Activated CD4-positive, alpha-beta T cell treated with anti-CD3 and anti-CD28 coated beads for 4 hours (primary cell): ENCODE measurements at places on chromosomes 4 and X.

DNA sequence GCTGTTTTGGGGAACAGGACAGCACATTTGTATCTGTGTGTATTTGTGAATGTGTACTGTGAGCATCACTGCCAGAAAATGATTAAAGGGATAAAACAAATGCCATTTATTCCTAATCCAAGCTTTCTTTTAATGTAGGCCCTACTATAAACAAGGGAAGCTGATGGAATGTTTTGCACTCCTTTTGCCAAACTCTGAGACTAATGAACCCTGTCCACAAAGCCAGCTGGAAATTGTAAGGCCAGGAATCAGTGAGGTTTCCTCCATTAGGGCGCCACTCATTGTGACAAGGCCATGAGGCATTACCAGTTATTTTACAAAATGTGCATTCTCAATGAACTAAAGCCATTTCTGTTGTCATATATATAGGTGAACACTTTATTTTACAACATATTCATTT, 163.0 kb upstream of the NAP1L5 start:
- DNase-seq = no peak

- no peak for DNase-seq
Measured at GRCh38 chr4:29375716-29376115, 1344.5 kb upstream of the PCDH7 start.

GRCh38 chrX:70444326-70444945, at the start of gene DLG3:
Gene DLG3, plus strand, starts transcription at chrX:70444835. Its CDS starts 367 bp downstream, at chrX:70445202.
- DNase-seq = no peak

GRCh38 chr4:148447681-148448080, 5.5 kb upstream of the NR3C2 start:
- peak; percentile 44 for DNase-seq

GRCh38 chr4:106953036-106953705, 82.9 kb downstream of the DKK2 start:
- DNase-seq = no peak

DNA sequence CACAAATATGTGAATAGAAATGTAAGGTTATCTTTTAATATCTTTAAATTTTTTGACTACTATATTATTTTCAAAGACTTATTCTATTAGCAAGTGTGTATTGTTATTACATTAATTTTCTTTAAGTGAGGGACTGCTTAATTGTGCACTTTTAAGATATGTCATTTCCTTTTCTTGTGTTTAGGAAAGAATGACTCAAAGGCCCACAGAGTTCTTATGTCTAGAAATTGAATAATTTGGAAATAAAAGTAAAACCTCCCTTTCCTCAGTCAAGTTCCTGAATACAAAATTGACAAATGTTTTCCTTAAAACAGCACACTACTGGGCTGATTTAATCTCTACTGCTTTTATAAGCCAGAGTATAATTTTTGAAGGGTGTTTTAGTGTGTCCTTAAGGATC, 169.7 kb downstream of the TMEM47 start:
- no peak for DNase-seq

GRCh38 chr4:10456595-10457254, 501 bp downstream of the ZNF518B start:
- DNase-seq = peak; percentile 60

GRCh38 chr4:147605499-147605898, 11.7 kb upstream of the TMEM184C start:
- DNase-seq = no peak

- no peak for DNase-seq
Measured at GRCh38 chr4:71692963-71693362, 90.9 kb downstream of the GC start.

GRCh38 chrX:133183806-133184205, 34.3 kb downstream of the TFDP3 start:
- DNase-seq = no peak

- no peak for DNase-seq
Measured at GRCh38 chrX:125507119-125507518, 187.4 kb downstream of the TEX13C start.

- no peak for DNase-seq
Measured at GRCh38 chr4:163673848-163674697, 179.6 kb downstream of the TMA16 start.

DNA sequence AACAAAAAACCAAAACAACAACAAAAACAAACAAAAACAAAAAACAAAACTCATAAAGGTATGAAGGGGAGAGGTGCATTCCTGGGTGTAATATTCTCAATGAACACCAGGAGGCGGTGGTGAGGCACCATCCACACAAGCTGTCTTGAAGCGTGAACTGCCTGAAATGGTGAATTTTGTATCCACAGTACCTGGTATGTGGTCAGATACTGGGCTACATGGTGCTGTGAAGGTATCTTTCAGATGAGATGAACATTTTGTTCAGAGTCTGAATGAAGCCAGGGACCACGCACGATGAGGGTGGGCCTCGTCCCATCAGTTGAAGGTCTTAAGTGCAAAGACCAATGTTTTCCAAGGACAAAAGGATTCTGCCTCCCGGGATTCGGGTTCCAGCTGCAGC, 58.5 kb downstream of the ASMT start:
- DNase-seq = peak; percentile 30

- DNase-seq = no peak
Measured at GRCh38 chr4:38415682-38416081, 248.3 kb upstream of the KLF3 start.

DNA sequence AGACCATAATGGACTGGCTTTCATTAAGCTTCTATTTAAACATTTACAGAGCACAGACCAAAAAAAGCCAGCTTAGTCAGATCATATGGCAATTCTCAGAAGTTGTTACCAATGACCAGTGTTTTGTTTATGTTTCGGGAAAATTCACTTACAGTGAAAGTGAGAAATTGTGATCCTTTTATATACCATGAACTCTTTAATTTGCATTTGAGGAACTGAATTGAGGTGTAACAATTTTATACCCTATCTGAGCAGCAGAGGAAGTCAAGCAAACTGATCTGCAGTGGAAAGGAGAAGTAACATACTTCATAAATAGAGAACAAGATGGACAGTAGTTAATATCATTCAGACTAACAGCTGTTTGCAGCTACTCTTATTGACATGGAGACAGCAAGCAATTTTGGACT, 97.1 kb downstream of the TMA16 start:
- DNase-seq = no peak

DNA sequence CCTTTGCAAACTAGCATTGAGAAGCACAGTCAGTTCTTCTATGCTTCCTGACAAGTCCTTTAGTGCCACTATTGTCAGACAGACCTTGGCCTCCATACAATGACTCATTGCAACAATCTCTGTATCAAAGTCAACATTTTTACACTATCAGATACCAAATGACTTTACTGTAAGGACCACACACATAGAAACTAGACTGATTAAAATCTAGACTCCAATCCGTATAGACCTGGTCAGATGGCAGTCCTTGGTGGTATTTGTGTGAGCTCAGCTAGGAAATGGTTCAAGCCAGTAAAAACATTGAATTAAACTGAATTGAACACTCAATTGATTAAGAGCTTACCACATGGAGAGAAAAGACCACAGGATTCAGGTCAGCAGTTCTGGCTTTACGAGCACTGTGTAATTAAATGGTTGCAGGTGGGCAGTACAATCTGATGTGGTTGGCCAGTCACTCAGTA, 549.8 kb upstream of the LCORL start:
- DNase-seq = no peak

DNA sequence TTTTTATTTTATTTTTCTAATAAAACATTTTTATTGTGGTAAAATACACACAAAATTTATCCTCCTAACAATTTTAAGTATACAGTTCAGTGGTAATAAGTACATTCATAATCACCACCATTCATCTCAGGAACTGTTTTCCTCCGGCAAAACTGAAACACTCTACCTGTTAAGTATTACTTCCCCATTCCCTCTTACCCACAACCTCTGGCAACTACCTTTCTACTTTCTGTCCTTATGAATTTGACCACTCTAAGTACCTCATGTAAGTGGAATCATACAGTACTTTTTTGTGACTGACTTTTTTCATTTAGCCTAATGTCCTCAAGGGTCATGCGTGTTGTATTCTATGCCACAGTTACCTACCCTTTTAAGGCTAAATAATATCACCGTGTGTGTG, 21.1 kb upstream of the HSFX4 start:
- DNase-seq = no peak

- no peak for DNase-seq
Measured at GRCh38 chr4:168453146-168453545, 27.1 kb downstream of the DDX60L start.

GRCh38 chr4:121980643-121981042, 28.8 kb upstream of the TRPC3 start:
- no peak for DNase-seq

GRCh38 chrX:47587091-47587891, 5.1 kb downstream of the TIMP1 start:
- DNase-seq = no peak

GRCh38 chr4:151561551-151562256, 152.7 kb downstream of the FHIP1A start:
- no peak for DNase-seq

DNA sequence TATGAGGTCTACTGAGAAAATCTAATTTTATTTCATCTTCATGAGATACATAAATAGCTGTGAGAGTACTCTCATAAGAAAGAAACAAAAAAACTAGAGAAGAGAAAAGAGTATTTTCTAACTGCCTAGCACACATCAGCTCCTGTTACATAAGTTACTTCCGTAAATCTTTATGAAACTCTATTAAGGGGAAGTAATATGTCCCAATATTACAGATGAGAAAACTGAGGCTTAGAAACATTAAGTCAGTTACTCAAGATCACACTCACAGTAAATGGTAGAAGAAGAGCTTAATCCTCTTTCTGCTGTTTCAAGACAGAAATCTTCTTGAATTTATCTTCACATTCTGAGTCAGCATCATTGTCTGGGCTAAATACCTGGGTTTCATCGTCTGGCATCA, 164.1 kb downstream of the DTHD1 start:
- no peak for DNase-seq

DNA sequence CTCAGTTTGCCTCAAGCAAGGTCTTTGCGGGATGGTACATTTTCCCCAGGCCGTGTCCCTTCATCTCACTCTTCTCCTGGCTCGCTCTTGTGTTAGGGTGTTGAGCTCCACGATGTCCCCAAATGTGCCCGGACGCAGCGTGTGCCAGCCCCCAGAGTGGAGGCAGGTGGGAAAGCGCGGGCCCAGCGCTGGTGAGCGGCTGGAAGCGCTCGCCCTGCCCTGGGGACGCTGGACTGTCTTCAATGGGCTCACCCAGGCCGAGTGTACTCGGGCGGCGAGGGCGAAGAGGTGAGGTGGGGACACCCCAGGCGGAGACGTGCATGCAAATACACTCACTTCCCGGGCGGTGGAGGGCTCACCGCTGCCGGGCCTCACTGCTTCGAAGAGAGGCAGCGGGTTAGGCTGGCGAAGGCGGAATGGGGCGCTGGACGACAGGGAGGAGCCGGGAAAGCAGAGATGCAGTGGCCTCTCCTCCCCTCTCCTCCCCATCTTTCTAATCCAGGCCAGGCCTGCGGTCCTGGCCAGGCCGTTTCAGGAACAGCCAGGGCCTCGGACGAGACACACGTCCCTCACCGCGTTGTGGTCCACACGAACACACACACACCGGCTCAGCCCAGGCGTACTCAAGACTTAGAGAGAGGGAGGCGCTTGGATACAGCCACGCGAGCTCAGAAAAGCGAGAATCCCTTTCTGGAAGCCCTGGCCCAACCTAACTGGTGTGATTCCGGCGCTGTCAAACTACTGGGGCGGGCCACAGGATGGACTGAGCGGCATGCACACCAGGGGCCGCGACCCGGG, 2.2 kb downstream of the NKX6-1 start:
- no peak for DNase-seq

DNA sequence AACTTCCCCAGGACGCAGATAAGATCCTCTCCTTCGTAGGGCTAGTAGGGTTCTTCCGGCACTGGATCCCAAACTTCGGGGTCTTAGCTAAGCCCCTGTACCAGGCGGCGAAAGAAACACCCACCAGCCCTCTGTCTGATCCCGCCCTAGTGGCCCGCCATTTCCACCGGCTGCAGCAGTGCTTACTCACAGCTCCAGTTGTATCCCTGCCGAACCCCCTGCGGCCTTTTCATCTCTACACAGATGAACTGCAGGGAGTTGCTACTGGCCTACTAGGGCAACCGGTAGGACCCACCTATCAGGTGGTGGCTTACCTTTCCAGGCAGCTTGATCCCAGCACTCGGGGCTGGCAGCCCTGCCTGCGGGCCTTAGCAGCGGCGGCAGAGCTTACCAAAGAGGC, 961.2 kb downstream of the RPA4 start:
- no peak for DNase-seq

DNA sequence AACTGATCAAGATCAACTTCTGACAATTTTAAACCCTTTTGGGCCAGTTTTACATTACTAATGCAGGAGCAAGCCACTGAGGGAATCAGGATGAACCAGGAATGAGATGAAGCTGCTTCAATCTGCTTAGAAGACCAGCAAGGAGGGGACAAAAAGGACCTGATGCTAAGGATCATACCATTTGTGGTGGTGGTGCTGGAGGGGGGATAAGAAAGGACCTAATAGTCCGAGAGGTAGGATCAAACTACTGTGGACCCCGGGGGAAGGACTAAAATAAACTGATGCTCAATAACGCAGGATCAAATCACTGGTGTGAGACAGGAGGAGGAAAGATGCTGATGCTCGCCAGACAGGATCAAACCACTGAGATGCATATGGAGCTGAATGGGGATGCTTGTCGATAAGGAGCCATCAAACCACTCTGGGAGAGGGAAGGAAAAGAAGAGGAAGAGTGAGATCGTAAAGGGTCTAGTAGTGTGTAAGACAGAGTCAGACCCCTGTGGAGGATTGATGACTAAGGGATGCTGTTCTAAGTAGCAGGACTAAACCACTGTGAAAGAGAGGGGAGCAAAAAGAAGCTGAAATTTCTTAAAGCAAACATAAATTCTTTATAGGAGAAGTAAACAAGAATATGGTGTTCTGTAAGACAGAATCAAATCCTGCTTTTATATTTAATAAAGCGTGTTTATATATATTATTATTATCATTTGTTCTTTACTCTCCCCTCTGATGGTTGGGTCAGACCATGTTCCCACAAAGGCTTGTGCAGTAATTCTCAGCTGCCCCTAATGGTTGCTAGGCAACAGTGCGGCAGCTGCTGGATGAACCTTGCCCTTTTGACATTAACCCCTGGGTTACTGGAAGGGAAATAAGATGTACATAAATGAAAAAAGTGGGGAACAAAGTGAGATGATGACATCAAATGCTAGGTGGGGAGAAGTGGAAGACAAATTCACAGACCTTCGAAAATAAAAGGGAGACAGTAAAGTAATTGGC, 432.5 kb upstream of the FGF16 start:
- DNase-seq = no peak

DNA sequence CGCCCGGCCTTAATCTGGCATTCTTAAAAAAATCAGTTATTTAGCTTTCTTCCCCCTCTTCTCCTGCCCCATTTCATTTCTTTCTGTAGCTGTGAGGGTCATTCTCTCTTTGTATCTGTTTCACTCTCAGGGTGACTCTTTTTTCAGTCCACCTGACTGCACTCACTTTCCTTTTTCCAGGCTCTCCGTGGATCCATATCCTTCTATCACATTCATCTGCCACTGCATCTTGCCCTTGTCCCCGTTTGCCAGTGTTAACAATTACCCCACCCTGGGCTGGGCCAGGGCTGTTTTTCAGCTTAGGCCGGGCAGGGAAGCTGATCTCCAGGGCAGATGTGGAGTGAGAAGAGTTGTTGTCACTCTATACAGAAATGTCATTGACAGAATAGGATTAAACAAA, 7.7 kb downstream of the FHL1 start:
- no peak for DNase-seq
